Pancreas (tissue), 10 donors: ENCODE measurements at places on chromosomes 7 and 10.
A peak's percentile ranks its signal among the peaks of the same experiment; 100 is the strongest.

GRCh38 chr10:51729822-51730555 lies 30.6 kb upstream of the CSTF2T start:
- DNase-seq, result no peak

DNA sequence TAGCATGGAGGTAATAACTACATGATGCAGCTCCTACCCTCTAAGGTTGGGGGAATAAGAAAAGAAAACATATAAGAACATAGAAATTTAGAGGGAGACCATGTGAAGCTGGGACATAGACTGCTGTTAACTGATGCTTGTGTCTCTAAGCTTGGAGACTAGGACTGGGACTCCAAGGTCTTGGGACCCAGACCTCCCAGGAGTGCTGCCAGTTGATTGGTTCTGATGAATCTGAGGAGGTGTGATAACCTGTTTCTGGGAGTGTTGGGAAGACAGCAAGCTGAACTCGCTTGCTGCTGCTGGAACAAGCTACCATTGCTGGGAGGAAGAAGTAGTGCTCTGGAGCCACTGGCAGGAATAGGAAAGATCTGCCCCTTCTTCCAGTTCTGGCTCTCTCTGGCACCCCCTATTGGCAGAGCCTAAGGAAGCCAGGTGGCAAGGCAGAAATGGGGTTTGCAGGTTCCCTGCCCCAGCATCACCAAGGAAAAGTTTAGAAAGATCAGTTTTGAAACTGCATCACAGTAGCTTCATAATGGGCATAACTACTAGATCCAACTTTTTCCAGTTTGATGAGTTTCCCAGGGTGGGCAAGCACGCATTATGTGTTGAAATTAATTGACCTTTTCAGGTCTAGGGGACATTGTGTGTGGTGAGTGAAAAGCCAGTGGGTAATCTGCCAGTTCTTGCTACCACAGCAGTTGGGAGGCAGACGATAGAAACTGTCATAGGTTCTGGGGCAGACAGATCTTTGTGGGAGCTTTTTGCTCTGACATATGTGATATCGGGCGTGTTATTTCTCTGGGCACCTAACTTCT lies 140.7 kb downstream of the SND1 start:
- no peak for DNase-seq

GRCh38 chr7:7002418-7003062 lies 176.5 kb upstream of the CCZ1B start:
- no peak for DNase-seq

- no peak for DNase-seq
These were observed 66.4 kb upstream of the ZNF438 start for GRCh38 chr10:31098046-31098445.

GRCh38 chr7:138785587-138786437 lies 12.0 kb upstream of the TMEM213 start:
- DNase-seq, result no peak

DNA sequence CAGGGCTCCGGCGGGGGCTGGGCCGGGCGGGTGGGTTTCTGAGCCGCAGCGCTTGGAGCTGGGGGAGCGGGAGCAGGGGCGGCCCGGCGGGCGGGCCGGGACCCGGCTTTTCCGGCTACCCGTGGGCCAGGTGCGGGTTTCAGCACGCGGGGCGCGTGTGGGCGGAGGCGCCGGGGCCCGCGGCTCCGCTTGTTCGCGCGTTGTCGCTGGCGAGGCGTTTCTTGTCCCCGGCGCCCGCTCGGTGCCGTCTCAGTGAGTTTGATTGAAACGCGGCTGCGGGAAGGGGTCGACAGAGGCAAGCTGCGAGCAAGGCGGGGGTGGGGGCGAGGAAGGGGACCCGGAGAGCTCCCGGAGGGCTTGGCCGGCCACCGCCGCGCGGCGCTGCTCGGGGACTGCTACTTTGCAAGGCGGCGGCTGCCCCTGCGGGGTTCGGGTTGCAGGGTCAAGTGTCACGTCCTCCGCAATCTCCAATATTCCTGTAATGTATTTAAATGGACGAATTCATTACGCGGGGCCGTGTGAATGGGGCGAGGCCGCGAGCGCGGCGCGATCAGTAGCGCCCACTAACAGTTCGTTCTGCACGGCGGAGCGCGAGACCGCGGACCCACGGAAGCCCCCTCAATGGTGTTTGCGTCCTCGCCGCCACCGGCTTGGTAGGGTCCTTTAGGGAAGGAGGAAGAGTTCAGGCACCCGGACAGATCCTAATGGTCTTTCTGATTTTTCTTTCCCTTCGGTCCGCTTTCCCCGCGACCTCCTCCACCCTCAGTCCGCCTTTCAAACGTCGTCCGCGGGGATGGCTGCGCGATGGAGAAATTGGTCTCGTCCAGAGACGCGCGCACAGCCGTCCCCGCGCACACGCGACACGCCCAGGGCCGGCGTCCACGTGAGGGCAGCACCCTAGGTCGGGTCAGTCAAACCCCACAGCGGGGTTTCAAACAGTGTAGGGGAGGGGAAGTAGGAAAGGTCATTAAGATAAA lies 76.9 kb downstream of the INSIG1 start:
- no peak for DNase-seq

DNA sequence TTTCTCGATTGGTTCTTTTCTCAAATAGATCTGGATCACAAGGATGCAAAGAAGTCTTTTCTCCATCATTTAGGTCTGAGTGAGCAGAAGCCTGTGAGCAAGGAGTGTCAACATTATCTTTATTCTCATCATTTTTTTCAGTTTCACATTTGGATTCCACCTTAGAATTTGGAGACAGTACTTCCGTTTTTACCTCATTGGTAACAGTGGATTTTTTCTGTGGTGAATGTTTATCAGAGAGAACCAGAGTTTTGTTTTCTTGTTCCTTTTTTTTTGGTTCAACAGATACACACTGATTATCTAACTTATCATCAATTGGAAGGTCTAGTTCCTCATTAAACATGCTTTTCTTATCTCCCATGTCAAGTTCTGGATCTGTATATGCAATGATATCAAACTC lies 151.3 kb downstream of the GALNT11 start:
- no peak for DNase-seq

DNA sequence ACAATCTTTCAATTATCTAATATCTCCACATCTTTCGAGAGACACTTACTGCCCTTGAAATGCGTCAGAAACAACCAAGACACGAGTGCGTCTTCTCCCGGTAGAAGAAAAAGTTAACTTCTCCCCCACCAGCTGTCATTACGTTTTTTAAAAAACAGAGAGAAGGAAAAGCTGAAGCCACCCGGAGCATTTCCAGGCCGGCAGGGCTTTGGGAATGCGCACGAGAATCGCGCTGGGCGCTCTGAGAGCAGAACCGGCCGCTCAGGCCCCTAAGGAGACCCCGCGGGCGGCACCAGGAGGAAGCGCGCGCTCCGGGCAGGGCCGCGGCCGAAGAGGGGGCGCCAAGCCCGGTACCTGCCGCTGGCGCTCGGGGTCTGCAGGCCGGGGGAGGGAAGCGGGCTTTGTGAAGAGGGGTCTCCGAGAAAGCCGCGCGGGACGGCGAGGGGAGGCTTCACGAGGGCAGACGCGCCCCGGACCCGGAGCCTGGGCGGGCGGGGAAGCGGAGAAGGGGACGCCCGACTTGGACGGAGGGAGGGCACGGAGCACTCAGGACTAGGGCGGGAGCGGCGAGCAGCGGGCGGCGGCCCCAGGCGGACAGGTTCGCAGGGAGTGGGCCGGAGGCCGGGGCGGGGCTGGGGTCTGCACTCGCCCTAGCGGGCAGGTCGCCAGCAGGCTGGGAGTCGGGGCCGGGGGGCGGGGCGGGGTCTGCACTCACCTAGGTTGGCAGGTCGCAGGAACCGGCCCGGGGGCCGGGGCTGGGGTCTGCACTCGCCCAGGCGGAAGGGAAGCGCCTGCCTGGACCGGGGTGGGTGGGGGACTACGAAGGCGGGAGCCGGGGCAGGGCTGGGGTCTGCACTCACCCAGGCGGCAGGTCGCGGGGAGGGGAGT lies 932 bp downstream of the ESYT2 start:
- DNase-seq, result peak; percentile 82
